ENCODE measurements at places on chromosomes 13 and 19.

DNA sequence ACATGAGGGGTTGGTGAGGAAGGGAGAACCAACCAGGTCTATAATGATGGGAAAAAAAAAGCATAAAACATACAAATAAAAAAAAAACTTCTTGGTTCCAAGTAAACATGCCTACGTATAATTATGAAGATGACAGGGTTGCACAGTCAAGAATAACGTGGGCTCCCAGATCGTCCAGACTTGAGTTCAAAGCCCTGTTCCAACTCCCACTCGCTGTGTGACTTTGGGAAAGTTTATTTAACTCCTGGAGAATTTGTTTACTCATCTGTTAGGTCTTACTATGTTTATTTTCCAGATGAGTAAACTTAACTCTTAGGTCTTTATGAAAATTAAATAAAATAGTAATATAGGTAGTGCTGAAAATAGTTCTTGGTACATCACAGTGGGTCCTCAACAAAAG is 13.8 kb downstream of the STARD13 start:
- DNase-seq: no peak

- DNase-seq: no peak
These were observed 53.0 kb upstream of the URAD start for GRCh38 chr13:28041501-28041900.

DNA sequence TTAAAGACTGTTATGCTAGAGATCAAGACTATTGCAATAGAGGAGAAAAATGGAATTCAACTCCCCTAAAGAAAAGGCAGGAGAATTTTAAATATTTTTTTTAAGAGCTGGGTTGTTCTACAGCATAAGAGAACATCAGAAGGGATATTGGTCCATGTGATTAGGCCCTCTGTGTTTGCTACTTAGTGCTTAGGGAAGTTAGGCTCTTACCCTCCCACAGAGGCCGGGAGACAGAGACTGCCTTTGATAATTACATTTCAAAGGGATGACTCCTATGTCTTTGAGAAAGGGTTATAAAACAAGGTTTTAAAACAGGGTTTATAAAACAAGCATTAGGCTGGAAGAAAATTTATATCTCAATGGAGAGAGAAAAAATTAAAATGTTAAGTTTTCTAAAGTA is 1248.1 kb upstream of the PCDH20 start:
- no peak for DNase-seq

DNA sequence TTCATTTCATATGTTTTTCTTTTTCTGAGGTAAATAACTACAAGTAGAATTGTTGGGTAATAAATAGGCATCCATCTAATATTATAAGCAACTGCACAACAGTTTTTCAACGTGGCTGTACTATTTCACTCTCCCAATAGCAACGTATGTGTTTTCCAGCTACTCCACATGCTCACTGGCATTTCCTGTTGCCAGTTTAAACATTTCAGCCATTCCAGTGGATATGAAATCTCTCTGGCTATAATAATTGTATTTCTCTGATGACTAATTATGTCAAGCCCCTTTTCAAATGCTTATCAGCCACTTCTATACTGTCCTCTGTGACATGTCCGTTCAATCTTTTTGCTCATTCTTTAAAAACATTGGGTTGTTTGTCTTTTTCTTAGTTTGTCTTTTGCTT is 26.8 kb upstream of the ALOX5AP start:
- no peak for DNase-seq

DNA sequence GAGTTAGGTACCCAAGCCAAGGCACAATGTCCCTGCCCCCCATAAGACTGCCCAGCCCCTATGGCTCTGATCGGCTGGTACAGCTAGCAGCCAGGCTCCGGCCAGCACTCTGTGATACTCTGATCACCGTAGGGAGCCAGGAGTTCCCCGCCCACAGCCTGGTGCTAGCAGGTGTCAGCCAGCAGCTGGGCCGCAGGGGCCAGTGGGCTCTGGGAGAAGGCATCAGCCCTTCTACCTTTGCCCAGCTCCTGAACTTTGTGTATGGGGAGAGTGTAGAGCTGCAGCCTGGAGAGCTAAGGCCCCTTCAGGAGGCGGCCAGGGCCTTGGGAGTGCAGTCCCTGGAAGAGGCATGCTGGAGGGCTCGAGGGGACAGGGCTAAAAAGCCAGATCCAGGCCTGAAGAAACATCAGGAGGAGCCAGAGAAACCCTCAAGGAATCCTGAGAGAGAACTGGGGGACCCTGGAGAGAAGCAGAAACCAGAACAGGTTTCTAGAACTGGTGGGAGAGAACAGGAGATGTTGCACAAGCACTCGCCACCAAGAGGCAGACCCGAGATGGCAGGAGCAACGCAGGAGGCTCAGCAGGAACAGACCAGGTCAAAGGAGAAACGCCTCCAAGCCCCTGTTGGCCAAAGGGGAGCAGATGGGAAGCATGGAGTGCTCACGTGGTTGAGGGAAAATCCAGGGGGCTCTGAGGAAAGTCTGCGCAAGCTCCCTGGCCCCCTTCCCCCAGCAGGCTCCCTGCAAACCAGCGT is 3.0 kb upstream of the KMT2B start:
- no peak for DNase-seq

- no peak for DNase-seq
These were observed 792.4 kb upstream of the SLITRK5 start for GRCh38 chr13:86878781-86879180.

- DNase-seq: no peak
These were observed 9.3 kb upstream of the TRPC4 start for GRCh38 chr13:37878921-37879320.

- DNase-seq: no peak
These were observed 27.5 kb downstream of the MICU2 start for GRCh38 chr13:21576426-21576825.

GRCh38 chr13:86830046-86830445 is 841.1 kb upstream of the SLITRK5 start:
- DNase-seq: no peak

GRCh38 chr19:50371914-50372475 is 4.3 kb upstream of the NR1H2 start:
- DNase-seq: no peak

DNA sequence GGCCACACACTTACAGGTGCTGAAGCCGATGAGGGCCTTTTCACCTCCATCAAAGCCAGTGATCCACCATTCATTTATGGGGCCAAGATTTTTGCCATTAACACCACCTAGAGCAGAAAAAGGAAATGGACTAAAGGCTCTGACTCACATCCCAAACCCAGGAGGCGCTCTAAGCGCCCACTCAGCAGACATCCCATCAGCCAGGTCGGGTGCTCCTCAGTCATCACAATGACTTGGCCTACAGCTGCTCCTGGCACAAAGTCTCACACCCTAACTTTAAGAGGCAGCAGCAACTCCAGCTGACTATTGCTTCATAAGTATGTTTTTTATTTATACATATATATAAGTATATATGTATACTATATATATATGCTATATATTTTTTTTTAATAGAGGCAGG is 36.1 kb upstream of the EIF3G start:
- DNase-seq: no peak

GRCh38 chr13:81409284-81409683 is 1068.4 kb upstream of the SPRY2 start:
- DNase-seq: no peak

GRCh38 chr13:95676105-95676761 is 706 bp upstream of the DNAJC3 start:
- peak; percentile 10 for DNase-seq

- no peak for DNase-seq
These were observed 51.6 kb downstream of the CHST8 start for GRCh38 chr19:33673258-33673875.

DNA sequence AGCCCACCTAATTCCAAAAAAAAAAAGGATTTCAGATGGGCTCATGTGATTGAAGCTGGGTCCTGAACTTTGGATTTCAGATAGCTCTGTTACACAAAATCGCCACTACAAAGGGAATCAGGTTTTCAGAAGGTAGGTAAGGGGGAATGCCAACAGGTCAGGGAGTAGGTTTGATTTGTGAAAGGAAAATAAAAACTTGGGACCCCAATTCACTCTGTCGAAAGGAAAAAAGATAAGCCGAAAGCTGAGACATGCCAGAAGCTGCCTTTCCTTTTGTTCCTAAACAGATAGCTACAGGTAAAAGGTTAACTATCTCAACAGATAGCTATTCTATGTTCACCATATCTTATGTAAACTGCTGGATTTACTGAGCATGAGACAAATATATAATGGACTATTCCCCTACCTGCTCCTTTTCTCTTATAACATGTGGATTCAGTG is 4.0 kb downstream of the KRTDAP start:
- DNase-seq: no peak

DNA sequence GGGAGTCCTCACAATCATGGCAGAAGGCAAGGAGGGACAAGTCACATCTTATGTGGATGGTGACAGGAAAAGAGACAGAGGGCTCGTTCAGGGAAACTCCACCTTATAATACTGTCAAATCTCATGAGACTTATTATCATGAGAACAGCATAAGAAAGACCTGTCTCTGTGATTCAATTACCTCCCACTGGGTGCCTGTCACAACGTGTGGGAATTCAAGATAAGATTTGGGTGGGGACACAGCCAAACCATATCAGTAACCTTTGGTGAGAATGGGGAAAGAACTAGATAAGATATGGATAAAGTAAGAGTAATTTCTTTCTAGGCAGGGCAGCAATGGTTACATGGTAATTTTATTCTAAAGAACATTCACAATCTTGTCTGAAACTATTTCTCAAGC is 344.9 kb upstream of the KLF12 start:
- no peak for DNase-seq

DNA sequence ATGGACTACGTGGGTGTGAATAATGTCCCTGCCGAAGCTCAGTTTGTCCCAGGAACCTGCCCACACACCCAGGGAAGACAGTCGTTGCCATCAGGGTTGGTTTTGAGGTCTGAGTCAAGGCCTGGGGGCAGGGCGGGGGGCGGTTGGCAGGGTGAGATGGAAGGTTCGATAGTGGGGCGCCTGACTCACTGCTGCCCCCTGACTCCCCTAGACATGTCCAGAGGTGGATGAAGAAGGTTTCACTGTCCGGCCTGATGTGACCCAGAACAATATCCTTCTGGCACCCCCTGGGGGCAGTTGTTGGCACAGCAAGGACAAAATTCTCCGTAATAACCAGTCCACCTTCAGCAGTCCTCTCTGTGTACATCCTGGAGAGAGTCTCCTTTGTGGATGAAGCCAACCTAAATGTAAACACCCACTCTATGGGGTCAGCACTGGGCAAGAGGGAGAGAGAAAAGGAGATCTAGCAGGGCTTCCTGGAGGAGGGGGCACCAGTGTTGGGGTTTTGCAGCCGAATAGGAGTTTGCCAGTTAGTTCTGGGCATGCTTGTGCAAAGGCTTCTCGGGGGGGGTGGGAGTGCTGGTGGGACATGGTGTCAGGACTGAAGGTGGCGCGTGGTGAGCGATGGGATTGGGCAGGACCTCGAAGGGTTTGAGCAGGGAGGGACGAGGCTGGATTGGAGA is 19.6 kb upstream of the B3GNT3 start:
- DNase-seq: no peak

DNA sequence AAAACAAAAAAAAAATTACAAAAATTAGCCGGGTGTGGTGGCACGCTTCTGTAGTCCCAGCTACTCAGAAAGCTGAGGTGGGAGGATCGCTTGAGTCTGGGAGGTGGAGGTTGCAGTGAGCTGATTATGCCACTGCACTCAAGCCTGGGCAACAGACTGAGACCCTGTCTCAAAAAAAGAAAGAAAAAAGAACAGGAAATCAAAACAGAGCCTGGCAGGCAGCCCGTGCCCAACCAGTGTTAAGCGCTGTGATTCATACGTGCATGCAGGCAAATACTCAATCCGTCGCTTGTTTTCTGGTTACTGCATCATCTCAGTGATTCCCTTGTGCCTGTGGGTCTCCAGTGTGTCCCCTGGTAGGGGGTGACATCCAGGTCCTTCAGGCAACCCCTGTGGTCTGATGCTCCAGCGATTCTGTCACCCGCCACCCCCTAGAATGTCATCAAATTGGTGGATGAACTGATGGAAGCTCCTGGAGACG is 18.1 kb downstream of the DDX39A start:
- DNase-seq: no peak

- DNase-seq: no peak
These were observed 1.9 kb upstream of the C1QTNF9 start for GRCh38 chr13:24307211-24308067.

- DNase-seq: no peak
These were observed 195.7 kb upstream of the UBL3 start for GRCh38 chr13:30045916-30046704.

DNA sequence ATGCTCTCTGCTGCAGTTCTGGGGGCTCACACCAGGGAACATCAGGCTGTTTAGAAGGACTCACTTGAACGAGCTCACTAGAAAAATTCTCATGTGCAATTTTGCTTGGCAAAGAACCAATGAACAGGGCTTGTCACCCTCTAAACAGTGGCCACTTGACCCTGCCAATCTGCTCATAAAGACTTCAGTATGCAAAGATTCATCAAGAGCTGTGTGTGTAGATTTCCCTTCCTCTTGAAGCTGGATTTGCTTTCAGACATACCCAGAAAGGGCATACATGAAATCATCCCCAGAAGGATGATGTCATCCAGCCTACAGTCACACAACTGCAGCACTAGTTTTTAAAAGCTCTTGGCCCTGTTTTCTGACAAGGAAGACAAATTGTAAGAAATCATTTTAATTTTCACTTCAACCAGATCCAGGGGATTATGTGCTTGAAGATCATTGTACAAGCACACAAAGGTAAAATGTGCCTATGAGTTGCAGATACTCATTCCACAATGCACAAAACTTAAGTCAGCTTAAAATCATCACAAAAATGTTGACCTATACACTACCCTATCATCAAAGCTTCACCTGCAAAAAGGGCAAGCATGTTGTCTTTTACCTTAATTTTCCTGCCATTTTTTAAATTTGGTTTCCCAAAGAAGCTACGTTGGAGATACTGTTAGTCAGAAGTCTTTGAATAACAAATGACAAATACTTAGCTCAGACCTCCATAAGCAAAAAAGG is 5.2 kb upstream of the STK24 start:
- DNase-seq: no peak

GRCh38 chr19:50427997-50428425 is 4.7 kb upstream of the MYBPC2 start:
- peak; percentile 13 for DNase-seq

DNA sequence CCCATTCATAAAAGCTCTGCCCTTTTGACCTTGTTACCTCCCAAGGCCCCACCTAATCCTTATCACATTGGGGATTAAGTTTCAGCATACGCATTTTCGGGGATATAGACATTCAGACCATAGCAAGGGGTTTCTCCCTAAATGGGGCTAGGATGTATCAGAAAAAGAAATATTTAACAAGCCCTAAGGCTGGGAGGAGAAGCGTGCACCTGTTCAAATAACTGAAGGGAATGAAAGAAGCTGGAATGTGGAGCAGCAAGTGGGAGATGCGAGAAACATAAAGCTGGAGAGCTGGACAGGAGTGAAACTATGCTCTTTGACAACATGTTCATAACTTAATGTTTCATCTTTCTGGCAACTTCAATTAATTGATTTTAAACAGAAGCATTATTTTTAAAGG is 811.8 kb upstream of the GPC6 start:
- DNase-seq: no peak

DNA sequence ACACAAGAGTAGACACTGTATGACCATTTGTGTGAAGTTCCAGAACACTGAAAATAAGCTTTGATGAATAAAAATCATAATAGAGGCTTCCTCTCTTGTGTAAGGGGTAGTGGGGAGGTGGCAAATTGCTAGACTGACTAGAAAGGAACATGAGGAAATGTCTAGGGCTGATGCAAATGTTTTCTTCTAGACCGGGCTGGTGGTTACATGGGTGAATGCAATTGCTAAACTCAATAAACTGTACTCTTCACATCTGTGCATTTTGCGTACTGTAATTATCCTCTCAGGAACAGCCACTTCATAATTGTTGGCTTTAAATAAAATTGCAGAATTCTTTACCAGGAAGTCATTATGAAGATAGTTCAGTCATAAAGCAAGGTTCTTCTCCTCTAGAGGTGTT is 5.2 kb upstream of the KBTBD7 start:
- no peak for DNase-seq

All from activated effector memory CD4-positive, alpha-beta T cell treated with Interleukin-2 at 50 U/mL for 16 hours (primary cell).